Neural progenitor cell (in vitro differentiated cells): ENCODE measurements at places on chromosomes 6 and 20.

- DNase-seq: no peak
Measured at GRCh38 chr6:17877196-17877894, 110.1 kb downstream of the KIF13A start.

DNA sequence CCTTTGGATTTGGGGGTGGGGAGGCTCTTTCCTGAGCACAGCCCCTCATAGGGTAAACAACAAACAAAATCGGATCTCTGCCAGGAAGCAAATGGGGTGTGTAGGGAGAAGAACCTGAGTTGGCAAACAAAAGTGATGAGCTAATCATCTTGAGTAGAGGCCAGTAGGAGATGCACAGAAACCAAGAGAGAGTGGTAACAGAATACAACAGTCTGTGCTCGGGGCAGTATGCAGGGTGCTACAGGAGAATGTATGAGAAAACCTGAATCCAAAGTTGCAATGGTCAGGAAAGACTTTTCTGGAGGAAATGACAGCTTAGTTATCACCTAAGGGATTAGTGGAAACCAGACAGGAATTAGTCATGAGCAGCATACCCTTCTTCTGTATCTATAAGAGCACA lies 177.8 kb downstream of the CDKAL1 start:
- DNase-seq: no peak

GRCh38 chr20:6855104-6855503 lies 87.6 kb downstream of the BMP2 start:
- DNase-seq: no peak

DNA sequence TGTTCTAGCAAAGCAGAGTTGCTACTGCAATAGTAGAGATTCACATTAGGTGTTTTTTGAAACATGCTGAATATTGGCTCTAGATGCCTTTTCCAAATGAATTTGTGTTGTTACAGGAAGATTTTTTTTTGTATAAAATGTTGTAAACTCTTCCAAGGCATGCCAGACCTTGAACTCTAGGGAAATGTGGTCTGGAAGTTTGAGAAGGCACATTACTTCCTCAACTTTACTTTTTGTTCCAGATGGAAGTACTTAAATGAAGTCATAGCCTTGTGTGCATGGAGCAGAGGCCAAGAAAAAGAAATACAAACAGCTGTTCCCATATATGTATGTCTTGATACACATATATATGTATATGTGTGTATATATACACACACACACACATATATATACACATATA lies 585.7 kb upstream of the MARCKS start:
- no peak for DNase-seq

GRCh38 chr6:21455071-21455470 lies 138.5 kb upstream of the SOX4 start:
- no peak for DNase-seq

GRCh38 chr20:13349235-13349604 lies 128.1 kb downstream of the ISM1 start:
- DNase-seq: no peak

- no peak for DNase-seq
Measured at GRCh38 chr6:26045928-26046368, 41.3 kb upstream of the HFE start.

DNA sequence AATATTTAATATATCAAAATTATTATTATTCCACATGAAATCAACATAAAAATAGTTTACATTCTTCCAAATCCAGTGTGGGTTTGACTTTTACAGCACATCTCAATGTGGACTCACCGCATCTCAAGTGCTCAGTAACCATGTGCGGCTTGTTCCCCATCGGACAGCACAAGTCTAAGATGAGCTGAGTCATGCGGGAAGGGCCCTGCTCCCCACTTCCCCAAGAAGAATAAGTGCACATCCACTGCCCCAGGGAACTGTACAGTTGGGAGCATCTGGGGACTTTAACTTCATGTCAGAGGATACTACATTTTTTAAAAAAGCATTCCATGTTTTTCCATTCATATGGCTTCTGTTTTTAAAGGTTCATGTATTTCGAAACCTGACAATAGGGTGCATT lies 325.6 kb downstream of the BTBD3 start:
- no peak for DNase-seq

- no peak for DNase-seq
Measured at GRCh38 chr6:158631678-158632537, 12.6 kb downstream of the DYNLT1 start.

DNA sequence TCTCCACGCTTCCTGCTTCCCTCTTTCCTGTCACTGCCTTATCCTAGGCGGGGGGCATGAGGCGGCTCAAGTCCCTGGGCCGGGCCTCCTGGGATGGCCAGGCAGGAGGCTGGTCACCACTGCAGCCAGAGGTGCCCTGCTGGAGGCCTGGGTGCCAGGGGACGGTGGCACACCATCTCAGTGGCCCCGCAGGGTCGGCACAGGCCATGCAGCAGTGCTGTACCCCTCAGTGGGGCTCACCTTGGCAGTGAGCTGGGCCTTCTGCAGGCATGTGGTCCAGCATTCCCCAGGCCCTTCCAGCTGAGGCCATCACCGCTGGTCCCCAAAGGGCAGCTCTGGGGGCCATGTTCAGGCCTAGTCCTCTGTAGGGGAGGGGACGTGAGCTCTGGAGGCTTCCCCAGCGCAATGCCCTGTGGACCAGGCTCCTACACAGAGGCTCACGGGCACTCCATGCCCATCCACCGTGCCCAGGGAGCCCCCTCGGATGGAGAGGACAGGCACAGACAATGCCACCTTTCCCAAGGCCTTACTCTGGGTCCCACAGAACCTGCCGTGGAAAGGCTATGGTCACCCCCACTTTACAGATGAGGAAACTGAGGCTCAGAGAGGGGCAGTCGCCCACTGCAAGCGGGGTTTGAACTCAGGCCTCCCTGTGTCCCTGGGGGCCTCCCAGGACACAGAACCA lies 123.8 kb downstream of the TAF4 start:
- no peak for DNase-seq

DNA sequence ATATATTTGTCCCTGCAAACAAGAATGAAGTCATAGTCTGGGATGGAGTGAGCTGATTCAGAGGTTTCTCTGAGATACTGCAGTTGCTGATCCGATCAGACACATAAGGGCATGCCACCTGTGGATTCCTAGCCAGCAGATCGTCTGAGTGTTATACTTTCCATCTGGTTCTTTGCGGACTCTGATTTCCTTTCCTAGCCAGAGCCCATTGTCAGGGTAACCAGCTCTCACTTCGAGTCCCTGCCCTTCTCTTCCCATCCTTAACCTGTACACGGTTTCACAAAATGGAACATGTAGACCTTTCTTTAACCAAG lies 100.9 kb downstream of the TMEM200A start:
- no peak for DNase-seq

- DNase-seq: no peak
Measured at GRCh38 chr6:169082093-169082492, 171.6 kb downstream of the THBS2 start.

DNA sequence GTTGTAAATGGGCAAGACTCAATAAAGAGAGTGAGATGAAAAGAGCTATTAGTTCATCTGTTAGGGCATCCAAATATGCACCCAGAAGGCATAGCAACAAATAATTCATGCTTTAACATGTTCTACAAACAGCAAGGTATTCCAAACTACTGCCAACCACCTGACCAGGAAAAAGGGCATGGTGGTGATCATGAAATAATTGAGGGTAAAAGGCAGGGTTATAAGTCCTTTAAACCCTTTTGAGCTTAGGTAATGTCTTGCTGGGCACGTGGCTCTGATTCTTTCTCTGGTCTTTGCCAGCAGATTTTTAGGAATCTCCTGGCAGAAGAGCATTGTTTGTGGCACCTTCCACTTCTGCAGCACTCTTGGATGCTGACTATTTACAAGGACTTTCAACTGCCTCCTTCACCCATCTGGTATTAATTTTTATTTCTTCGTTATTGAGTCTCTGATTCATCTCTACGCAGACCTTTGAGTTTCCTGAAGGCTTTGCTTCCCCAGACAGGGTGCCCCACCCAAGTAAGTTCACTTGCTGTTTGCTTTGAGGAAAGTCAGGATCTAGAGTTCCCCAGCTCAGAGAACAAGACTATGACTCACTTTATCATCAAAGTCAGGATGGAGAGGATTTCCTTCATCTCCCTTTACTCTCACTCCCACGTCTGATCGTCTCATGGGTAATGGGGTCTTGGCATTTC lies 83.4 kb upstream of the NEDD9 start:
- DNase-seq: no peak
